ENCODE measurements at places on chromosomes 7 and 10. TPM values are rescaled to one million over a fixed set of nuclear protein-coding genes. Genes with fewer than 3 reads are reported as not detected.

HOXA11 gene
- total RNA-seq: not detected

MSMB gene
- not detected for total RNA-seq

CFAP70 gene
- total RNA-seq: 0.17 TPM

PCLO gene
- total RNA-seq: 6.4 TPM

ZWINT gene
- 81.1 TPM for total RNA-seq

DNA sequence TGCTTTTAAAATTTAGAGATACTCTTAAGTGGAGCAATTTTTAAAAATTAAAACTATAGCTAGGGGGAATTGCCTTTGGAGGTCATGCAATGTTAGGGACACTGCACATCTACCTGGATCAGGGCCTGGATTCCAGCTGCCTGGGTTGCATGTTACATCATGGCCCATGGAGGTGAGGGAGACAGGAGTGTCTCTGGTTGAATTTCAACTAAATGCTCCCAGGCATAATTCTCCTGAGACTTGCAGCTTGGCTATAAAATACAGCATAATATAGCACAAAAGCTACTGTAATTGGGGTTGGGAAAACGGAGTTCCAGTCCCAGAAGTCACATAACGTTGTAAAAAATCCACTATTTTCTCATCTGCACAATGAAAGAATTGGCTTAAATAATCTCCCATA lies 782.5 kb downstream of the LRMDA start:
- DNase-seq: no peak

GRCh38 chr10:63054889-63055611 lies 78.1 kb upstream of the NRBF2 start:
- DNase-seq: no peak

DNA sequence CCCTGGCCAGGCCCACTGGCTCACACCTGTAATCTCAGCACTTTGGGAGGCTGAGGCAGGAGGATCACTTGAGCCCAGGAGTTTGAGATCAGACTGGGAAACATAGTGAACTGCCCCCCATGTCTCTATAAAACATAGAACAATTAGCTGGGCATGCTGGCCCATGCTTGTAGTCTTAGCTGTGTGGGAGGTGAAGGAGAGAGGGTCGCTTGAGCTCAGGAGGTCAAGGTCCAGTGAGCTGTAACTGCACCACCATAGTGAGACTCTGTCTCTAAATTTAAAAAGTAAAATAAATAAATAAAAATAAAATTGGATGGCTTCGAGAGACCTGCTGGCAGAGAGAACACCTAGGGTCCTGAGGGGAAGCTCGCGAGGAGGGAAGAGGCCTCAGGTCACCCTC lies 69.9 kb upstream of the PARD3 start:
- no peak for DNase-seq

- DNase-seq: no peak
Measured at GRCh38 chr10:30231071-30231652, 117.9 kb downstream of the MTPAP start.

- peak; percentile 57 for DNase-seq
Measured at GRCh38 chr10:11336722-11337162, 274.7 kb downstream of the USP6NL start.

GRCh38 chr10:74334221-74334620 lies 183.2 kb downstream of the ADK start:
- no peak for DNase-seq

GRCh38 chr10:132163278-132163765 lies 23.4 kb upstream of the DPYSL4 start:
- peak; percentile 94 for DNase-seq

DNA sequence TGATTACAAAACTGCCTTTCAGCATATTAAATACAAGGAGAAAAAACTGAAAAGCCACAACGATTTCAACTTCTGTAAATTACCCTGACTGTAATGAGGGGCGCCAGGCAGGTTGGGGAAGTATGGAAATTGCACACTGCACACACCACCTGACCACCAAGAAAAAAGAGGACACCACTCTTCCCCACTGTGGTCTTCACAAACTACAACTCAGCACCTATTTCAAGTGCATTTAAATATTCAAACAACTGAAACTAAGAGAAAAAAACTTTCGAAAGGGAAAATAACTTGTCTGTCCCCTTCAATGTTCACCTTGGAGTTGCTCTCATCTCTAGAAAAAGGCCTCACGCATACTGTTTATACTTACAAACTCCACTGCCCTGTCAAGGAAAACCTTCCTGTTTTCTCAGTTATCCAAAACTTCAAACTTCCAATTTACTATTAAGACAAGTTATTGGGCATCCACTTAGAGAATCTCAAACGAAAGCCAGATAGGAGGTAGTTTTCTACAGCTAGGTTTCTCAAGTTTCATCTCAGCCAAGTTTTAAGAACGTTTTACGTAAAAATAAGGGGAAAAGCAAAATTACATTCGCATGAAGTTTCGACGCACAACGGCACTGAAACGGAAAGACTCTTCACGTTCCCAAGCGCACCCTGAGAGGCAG lies 1.4 kb downstream of the LARP4B start:
- DNase-seq: no peak

DNA sequence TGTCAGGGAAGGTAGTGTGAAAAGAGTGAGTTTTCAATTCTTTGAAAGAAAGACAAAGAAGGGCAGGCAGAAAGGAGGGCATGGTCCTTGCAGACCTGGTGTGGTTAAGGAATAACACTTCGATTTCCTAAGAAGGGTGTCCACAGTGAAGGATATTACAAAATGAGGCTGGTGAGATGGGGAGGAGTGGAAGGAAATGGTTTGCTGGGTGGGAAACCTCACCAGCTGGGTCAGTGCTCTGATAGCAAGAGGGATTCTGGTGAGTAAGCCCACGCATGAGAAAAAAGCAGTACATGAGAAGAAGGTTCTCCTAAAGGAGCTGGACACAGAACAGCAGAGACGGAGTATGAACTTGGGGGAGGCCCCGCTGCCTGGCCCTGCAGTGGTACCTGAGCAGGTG lies 230.6 kb upstream of the PLXNA4 start:
- DNase-seq: no peak

GRCh38 chr7:156397249-156397648 lies 243.3 kb upstream of the RNF32 start:
- no peak for DNase-seq

GRCh38 chr7:151432658-151433521 lies 7.1 kb downstream of the CRYGN start:
- DNase-seq: peak; percentile 56

- no peak for DNase-seq
Measured at GRCh38 chr7:79412438-79412837, 41.0 kb downstream of the MAGI2 start.

DNA sequence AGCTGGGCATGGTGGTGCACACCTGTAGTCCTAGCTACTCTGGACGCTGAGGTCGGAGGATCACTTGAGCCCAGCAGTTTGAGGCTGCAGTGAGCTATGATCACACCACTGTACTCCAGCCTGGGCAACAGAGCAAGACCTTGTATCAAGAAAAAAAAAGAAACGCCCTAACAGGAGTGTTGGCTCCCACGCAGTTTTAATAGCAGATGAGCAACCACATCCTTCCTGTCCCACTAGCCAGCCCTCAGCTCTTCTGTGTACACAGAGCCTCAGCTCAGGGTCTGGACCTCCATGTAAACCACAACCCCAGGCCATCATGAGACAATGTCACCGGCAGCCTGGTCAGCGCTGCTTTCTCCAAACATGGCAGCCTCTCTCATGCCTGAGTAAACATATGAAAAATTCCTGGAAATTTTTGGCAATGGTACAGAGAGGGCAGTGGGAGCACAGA lies 108.2 kb downstream of the PIP4K2A start:
- no peak for DNase-seq

- no peak for DNase-seq
Measured at GRCh38 chr7:148303295-148304082, 287.1 kb upstream of the C7orf33 start.

GRCh38 chr7:11193131-11193867 lies 219.6 kb downstream of the PHF14 start:
- peak; percentile 81 for DNase-seq

DNA sequence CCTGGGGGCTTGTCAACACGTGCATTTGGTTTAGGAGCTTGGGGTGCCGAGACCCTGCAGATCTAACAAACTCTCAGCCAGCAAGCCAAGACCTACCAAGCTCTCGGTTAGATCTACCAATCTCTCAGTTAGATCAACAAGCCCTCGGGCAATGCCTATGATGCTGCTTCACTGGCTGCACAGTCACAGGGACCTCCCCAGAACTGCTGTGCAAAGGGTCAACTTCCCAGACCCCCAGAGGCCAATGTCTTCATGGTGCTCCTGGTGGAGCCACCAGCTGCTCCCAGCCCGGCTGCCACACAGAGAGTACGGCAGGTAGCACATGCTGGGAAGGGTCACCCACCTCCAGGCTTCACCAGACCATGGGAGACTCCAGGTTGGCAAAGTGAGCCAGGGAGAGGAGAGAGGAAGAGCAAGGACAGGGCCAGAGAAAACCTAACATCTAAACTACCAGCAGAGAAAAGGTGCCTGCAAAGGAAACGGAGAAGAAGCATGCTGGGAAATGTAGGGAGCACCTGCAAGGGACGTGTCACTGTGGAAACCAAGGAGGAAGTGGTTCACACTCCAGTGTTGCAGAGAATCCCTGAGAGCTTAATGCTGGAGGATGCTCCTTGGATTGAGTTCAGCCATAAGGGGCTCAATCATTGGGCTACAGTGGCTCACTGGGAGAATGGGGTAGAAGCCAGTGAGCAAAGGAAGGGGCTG lies 51.5 kb upstream of the GDF10 start:
- no peak for DNase-seq

- DNase-seq: peak; percentile 75
Measured at GRCh38 chr10:35336084-35336831, at the start of gene CCNY. Gene CCNY, plus strand, starts transcription at chr10:35336509. Its CDS starts 545 bp downstream, at chr10:35337054.

GRCh38 chr10:76038696-76039095 lies 607.3 kb downstream of the LRMDA start:
- DNase-seq: no peak

- no peak for DNase-seq
Measured at GRCh38 chr10:14384915-14385314, 54.2 kb upstream of the FRMD4A start.

- no peak for DNase-seq
Measured at GRCh38 chr7:80883154-80884025, 35.5 kb downstream of the SEMA3C start.
